ENCODE measurements at places on chromosomes 1 and 21.

DNA sequence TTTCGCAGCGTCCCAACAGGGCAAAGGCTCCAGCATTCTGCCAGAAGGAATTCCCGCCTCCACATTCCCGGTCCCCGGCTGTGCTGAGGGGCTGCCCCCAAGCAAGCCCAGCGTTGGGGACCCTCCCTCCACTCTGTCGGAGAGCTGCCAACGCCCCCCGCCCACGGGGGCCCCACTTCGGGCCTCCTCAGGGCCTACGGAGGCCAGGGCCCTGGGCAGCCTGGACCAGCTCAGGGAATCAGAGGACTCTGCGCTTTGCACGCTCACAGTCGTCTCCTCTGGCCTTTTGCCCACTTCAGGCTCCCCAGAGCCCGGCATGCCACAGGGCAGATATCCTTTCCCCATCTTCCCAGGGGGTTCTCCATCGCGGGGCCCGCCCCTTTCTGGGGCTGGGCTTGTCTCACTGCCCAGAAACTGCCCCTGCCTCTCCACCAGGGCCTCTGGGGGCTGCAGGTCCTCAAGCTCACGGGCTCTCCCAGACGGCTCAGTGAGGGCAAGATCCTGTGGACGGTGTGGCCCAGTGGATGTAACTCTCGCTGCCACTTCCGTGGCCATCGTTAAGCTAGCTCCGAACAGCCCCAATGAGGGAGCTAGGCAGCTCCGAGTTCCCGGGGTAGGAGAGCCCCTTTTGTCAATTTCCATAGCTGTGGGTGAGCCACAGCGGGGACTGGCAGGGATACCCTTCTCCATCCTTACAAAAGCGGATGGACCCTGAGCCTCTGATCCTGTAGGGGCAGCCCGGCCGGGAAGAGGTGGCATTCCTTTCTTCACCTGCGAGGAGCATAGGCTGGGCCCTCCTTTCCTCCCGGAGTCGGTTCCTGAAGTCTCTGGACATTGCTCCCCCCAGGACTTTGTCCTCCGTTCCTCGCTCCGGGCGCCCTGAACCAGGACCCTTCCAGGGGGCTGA lies 2.8 kb downstream of the ITPKB start:
- no peak overlapping the region for H3K4me3 ChIP-seq
- no peaks in the 10 kb centered on the region for H3K27me3 ChIP-seq
- no peak overlapping the region for H3K27ac ChIP-seq
- peaks cover 13% of the 10 kb centered on the region for H3K4me1 ChIP-seq
- DNase-seq: no peak

GRCh38 chr1:73009311-73009710 lies 727.0 kb upstream of the NEGR1 start:
- no peaks in the 10 kb centered on the region for H3K27me3 ChIP-seq
- H3K27ac ChIP-seq: no peak overlapping the region
- no peaks in the 10 kb centered on the region for H3K4me1 ChIP-seq
- DNase-seq: no peak
- no peak overlapping the region for H3K4me3 ChIP-seq

- no peaks in the 10 kb centered on the region for H3K36me3 ChIP-seq
- no peaks in the 10 kb centered on the region for H3K27me3 ChIP-seq
- DNase-seq: no peak
- no peak overlapping the region for H3K4me3 ChIP-seq
- peaks cover 40% of the 10 kb centered on the region for H3K4me1 ChIP-seq
Measured at GRCh38 chr1:203629507-203630082, 3.0 kb downstream of the ATP2B4 start.

GRCh38 chr1:45258059-45258650 lies 51.8 kb upstream of the ZSWIM5 start:
- H3K27me3 ChIP-seq: no peaks in the 10 kb centered on the region
- H3K4me3 ChIP-seq: no peak overlapping the region
- no peak overlapping the region for H3K27ac ChIP-seq
- H3K36me3 ChIP-seq: no peaks in the 10 kb centered on the region
- no peaks in the 10 kb centered on the region for H3K4me1 ChIP-seq
- no peak for DNase-seq

- H3K36me3 ChIP-seq: no peaks in the 10 kb centered on the region
- H3K4me3 ChIP-seq: no peak overlapping the region
- no peaks in the 10 kb centered on the region for H3K4me1 ChIP-seq
- no peak overlapping the region for H3K27ac ChIP-seq
Measured at GRCh38 chr1:158527190-158527815, 26.9 kb downstream of the OR6Y1 start.

DNA sequence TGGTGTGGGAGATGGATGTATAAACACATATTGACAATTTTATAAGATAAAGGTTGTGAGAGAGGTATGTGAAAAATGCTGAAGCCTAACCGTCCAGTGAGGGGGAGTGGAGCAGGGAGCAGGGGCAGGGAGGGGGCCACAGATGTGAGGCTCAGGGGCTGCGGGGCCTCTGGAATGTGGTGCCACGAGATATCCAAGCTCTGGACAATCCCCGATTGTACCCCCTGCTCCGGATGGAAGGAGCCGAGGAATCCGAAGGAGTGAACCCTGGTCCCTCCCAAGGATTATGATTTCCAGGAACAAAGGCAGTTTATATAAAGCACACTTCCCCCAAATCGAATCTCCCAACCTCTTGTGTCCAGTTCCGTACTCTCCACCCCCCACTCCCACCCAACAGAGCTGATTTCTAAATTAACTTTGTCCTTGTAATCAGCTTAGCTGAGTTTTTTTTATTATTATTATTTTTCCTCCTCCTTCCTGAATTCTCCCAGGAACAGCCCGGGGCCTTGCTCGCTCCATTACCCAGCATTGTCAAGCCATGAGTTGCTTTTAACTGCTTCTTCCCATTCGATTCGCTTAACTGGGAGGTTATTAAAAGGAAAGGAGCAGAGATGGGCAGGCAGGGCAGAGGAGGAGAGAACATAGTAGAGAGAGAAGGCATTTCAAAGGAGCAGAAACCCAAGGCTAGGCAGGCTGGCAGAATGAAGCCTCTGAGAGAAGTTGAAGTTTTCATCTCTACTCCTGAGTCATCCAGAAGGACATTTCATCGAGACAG lies 9.4 kb downstream of the KIRREL1 start:
- H3K27me3 ChIP-seq: no peaks in the 10 kb centered on the region
- no peak overlapping the region for H3K4me3 ChIP-seq
- no peak for DNase-seq
- H3K36me3 ChIP-seq: no peaks in the 10 kb centered on the region
- peaks cover 2% of the 10 kb centered on the region for H3K4me1 ChIP-seq
- no peak overlapping the region for H3K27ac ChIP-seq

All from PC-3 (cell line).